ENCODE measurements at places on chromosomes 4 and X.
A peak's percentile ranks its signal among the peaks of the same experiment; 100 is the strongest.

DNA sequence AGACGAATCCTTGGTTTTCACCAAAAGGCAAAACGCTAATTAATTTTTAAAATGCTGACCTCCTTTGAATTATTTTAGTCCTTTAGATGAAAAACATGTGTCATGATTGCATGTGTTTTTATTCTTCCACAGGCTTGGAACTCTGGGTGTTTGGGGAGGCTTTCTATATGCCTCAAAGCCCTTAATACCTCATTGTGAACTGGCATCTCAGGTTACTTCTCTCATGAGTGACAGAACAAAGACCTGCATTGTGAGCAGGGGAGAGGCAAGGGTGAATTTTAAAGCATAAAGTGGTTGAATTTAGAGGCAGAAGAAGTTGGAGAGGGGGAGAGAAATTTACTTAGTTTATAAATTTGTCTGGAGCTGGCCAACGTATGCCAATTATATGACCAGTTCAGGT is 119.5 kb downstream of the ARSF start:
- no peak for DNase-seq

GRCh38 chrX:120536061-120536460 is 24.7 kb downstream of the CUL4B start:
- DNase-seq: no peak

DNA sequence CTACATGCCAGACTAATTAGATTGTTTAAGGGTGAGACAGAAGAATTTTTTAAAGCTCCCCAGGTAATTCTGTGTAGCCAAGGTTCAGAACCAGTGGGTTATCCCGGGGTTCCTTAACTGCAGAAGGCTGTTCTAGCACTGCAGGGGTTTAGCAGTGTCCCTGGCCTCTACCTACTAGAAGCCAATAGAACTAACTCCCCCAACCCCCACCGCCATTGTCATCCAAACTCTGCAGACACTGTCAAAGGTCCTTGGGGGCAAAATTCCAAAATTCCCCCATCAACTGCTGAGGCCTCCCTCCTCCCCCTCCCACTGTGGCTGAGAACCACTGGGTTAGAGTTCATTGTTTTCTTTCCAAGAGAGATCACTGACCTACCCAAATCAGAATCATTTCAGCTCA is 66.4 kb downstream of the MOSPD2 start:
- no peak for DNase-seq

- no peak for DNase-seq
These were observed 8.1 kb upstream of the FGFR3 start for GRCh38 chr4:1784789-1785591.

GRCh38 chr4:151099976-151100417 is 569 bp downstream of the RPS3A start:
- no peak for DNase-seq

DNA sequence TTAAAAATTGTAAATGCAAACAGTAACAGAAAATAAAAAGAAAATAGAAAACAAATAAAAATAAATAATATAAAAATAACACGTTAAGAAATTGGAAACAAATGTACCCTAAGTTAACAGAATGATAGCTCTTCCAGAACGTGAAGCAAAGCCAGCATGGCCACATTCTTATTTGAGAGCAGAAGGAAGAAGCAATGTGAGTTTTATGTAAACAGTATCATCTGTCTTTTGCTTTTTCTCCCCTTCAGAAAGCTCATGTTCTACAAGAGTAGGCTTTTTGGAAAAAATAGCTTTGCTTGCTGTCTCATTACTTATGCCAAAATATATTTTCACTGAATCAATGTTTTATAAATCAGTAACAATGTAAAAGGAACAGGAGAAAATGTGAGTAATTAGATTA is 18.7 kb downstream of the NPY2R start:
- no peak for DNase-seq

DNA sequence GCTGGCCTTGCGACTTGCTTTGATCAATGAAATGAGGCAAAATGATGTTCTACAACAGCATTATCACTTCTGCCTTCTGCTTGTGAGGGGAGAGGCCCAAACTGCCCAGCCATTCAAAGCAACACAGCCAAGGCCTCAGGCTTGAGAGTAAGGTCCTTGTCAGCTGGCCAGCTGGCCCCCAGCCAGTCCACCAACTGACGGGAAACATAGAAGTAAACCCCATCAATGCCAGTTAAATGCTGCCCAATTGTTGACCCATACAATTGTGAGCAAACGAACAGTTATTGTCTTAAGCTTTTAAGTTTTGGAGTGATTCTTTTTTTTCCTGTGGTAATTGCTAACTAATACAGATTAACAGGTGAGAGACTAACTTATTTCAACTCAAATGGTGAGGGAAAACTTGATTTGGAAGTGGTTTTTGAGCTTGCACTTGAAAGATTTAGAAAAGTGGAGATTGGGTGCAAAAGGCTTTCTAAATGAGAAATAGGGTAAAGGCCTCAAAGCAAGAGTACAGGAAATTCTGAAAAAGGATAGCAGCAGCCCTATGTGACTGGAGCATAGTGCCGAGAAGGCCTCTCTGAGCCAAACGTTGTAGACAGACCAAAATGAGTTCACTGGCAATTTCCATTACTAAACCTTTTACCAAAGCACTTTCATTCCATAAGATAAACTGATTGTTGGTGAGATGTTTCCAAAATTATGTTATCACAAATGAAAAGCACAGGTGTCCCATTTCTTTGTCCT is 66.9 kb downstream of the ARHGEF38 start:
- DNase-seq: peak; percentile 71

DNA sequence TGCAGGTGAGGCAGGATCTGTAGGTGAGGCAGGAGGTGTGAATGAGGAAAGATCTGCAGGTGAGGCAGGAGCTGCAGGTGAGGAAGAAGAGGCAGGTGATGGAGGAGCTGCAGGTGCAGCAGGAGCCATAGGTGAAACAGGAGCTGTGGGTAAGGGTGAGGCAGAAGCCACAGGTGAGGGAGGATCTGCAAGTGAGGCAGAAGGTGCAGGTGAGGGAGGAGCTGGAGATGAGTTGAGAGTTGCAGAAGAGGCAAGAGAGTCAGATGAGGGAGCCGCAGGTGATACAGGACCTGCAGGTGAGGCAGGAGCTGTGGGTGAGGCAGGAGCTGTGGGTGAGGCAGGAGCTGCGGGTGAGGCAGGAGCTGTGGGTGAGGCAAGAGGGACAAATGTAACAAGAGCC is 27.1 kb upstream of the PNMA3 start:
- no peak for DNase-seq

DNA sequence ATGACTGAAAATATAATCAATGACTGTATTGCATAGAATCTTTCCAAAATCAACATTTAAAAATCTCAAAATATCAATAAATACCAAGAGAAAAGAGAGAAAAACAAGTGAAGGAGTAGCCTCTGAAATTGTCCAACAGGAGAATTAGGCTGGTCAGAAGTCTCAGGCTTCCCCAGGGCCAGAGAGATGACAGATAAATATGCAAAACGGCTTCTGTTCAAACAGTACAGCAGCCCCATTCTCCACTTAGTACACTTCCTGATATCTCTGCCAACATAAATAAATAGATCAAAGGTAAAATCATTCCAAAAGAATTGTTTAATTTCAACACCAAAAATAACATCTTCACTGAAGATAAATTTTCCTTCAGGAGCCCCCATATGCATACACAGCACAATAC is 204.7 kb upstream of the GABRA2 start:
- no peak for DNase-seq

DNA sequence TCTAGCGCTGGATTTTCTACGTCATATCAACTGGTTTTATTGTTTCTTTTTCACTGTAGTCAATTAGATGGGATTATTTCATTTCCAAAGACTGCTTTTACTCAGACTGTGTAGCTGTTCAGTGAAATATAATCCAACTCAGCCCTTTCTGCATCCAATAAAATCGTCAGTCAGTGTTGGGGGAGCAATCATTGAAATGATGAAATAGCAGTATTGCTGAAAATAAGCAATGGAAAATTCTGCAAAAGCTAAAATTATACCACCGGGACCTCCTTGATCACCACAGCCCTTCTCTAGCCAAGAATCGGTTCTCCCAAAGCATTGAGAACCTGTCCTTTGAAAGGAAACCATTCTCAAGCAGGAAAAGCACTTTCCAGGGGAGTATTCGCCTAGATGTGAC is 243.1 kb upstream of the TENM3 start:
- DNase-seq: no peak

- no peak for DNase-seq
These were observed 3.3 kb upstream of the FAM9C start for GRCh38 chrX:13047759-13048158.

DNA sequence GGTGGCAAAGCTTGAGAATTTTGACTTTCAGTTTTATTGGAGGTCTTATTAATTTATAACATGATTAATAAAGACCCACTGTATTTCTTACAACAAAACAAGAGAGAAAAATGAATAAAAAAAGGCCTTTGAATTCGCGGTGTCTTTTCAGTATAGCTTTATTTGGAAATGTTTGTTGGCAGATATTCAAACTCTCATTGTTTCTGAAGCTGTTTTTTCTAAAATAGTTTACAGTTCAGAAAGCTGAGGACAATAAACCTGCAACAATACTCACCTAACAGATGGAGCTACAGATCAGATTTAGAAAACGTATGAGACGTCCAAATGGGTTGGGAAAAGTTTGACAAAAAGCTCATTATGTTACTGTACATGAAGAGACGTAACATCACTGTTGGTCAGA is 2.4 kb upstream of the SPARCL1 start:
- DNase-seq: no peak

- no peak for DNase-seq
These were observed 53.1 kb downstream of the USP11 start for GRCh38 chrX:47285836-47286320.

GRCh38 chrX:109312757-109313156 is 169.1 kb downstream of the GUCY2F start:
- DNase-seq: no peak

GRCh38 chr4:91990726-91991125 is 313.0 kb upstream of the GRID2 start:
- DNase-seq: no peak

GRCh38 chr4:3234171-3235029 is 14.6 kb upstream of the MSANTD1 start:
- DNase-seq: no peak

- DNase-seq: no peak
These were observed 145.5 kb upstream of the AFF2 start for GRCh38 chrX:148354916-148355315.

- DNase-seq: no peak
These were observed 162.9 kb downstream of the NSUN7 start for GRCh38 chr4:40912460-40913184.

GRCh38 chr4:67933755-67934154 is 29.5 kb downstream of the TMPRSS11A start:
- no peak for DNase-seq

GRCh38 chrX:38651625-38652601 is 90.6 kb downstream of the TSPAN7 start:
- DNase-seq: no peak

- no peak for DNase-seq
These were observed 570.6 kb downstream of the CENPC start for GRCh38 chr4:66974665-66975064.

DNA sequence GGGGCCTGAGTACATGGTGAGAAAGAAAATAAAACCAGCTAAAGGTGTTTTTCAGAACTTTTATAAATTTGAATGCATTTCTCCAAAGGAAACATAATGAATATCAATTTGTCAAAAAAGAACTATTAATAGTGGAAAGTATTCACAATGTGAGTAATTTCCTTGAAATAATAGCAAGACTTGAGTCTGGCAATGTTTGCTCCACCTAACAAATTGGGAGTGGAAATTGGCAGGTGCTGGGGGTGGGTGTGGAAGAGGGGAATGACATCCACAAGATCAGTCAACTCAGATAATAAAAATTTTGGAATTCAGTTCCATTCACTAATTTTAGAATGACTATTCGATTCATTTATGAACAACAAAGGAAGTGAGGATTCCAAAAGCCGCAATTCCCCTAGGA is 884.8 kb upstream of the SLIT2 start:
- DNase-seq: no peak

DNA sequence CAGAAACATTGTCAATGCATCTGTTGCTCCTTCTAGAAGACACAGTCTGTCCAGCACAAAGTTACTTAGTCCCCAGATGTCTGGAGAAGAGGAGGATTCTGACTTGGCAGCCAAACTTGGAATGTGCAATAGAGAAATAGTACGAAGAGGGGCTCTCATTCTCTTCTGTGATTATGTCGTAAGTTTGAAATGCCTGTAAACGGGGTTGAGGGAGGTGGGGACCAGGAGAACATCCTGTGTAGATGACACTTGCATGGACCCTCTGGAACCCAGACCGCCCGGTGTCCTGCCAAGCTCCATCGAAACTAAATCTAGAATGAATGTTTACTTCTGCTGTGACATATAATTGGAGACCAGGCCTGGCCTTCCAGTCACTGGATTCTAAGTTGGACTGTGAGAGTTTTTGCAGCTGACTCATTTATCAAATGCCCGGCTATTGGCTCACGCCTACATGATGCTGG is 45.0 kb upstream of the MSANTD1 start:
- no peak for DNase-seq

DNA sequence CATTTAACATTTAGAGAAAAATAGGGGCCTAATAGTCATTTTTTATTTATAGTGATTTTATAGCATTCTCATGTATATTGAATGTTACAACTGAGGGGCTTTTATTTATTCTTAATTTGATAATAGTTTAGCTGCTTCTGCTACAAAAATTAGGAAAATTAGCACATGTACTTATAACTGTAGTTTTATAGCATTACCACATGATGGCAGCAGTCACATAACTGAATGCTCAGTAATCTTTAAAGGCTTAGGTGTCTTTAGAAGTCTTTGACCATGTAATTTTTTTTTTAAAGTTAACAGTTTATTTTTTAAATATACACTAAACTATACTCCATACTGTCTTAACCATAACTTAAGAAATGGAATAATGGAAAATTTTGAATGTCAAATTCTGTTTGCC is 136.6 kb downstream of the STAG2 start:
- DNase-seq: peak; percentile 29

DNA sequence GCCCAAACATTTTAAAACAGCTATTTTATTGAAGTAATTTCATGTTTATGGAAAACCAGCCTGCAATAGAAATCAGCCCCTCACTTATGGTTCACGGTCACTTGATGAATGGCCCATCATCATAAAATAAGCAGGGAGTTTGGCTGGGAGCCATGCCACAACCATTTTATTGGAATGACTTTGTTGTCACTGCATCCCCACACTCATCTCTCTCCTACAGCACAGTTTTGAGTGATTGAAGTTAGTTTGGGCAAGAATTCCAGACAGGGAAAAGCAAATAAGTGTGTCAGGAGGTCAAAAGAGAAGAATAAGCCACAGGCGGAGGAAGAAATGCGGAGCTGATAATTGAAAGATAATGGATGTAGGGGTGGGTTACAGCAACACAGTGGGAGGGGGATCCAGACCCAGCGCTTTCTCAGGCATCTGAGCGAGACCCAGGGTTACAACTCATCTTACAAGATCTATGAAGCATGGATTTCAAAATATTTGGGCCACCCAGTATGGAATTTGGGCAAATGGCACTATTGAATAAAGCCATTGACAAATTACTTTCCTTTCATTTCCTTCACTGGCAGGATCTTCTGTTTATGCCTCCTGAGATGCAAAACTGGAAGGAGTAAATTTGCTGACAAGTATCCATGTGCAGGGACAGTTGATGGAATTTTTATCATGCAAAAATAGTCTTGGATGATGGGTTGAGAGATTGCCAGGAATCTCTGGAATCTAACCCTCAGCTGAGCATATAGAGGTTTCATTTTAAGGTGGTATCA is 100.8 kb downstream of the SHROOM3 start:
- DNase-seq: no peak
